ENCODE measurements at places on chromosomes 6 and 20. TPM values are rescaled to one million over a fixed set of nuclear protein-coding genes. Genes with fewer than 3 reads are reported as not detected.

GRCh38 chr20:33728463-33728862 is 3.3 kb upstream of the ZNF341 start:
- DNase-seq, result no peak

DNA sequence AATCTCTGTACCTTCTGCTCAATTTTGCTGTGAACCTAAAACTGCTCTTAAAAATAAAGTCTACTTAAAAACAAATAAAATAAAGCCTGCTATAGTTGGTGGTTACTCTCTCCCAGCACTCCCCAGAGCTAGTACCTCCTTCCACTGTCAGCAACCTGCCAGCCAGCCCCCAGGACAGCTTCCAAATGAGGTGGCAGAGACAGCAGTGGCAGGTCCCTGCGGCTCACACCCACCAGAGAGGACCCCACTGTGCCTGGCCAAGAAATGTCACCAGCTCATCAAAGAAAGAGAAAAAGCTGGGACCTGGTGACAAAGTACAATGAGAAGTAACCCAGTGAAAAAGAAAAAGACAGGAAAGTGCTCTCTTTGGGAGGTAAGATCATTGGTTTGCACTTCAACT is 15.2 kb downstream of the APMAP start:
- no peak for DNase-seq

DNA sequence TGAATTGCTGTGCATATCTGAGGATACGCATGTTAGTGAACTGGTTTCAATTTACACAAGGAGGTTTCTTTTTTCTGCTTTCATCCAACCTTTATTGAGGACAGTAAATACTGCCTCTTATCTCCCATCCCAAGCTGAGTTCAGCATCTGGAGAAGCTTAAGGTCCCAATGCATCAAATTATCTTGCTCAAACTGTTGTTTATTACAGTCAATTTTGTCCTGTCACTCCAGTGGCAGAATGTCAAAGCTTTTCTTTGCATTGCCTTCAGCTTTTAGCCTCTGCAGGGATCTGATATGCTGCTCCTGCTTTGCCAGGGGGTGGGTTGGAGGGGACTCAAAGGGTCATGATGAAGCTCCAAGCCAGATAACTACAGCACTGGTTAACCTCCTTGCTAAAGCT is 435.4 kb upstream of the SOX4 start:
- no peak for DNase-seq

MYB gene
- total RNA-seq, result 15.2 TPM

TFAP2D gene
- not detected for total RNA-seq

GRCh38 chr6:152981219-152981618 is 1.6 kb downstream of the FBXO5 start:
- DNase-seq, result no peak

SCRT2 gene
- not detected for total RNA-seq

BCAS4 gene
- total RNA-seq, result 13.6 TPM

GRCh38 chr6:53979468-53980067 is 131.7 kb upstream of the MLIP start:
- no peak for DNase-seq

TTK gene
- 9.8 TPM for total RNA-seq

PKIB gene
- total RNA-seq, result not detected

- DNase-seq, result no peak
Observed at GRCh38 chr6:43796903-43797890, 27.2 kb downstream of the VEGFA start.

GRCh38 chr6:15254070-15254975 is 8.5 kb downstream of the JARID2 start:
- DNase-seq, result no peak

RIN2 gene
- total RNA-seq, result 0.08 TPM

- DNase-seq, result no peak
Observed at GRCh38 chr6:95408111-95408510, 169.2 kb upstream of the MANEA start.

GRCh38 chr6:166814390-166814789 is 142.0 kb downstream of the RNASET2 start:
- DNase-seq, result no peak

- DNase-seq, result no peak
Observed at GRCh38 chr20:42161228-42161829, 543.2 kb upstream of the CHD6 start.

- DNase-seq, result no peak
Observed at GRCh38 chr6:128280960-128281359, 239.4 kb downstream of the PTPRK start.

CLPSL2 gene
- total RNA-seq, result not detected

- DNase-seq, result no peak
Observed at GRCh38 chr6:44514085-44514484, 126.6 kb downstream of the CDC5L start.

SPATA25 gene
- total RNA-seq, result 0.73 TPM

TMEM151B gene
- total RNA-seq, result not detected

DNA sequence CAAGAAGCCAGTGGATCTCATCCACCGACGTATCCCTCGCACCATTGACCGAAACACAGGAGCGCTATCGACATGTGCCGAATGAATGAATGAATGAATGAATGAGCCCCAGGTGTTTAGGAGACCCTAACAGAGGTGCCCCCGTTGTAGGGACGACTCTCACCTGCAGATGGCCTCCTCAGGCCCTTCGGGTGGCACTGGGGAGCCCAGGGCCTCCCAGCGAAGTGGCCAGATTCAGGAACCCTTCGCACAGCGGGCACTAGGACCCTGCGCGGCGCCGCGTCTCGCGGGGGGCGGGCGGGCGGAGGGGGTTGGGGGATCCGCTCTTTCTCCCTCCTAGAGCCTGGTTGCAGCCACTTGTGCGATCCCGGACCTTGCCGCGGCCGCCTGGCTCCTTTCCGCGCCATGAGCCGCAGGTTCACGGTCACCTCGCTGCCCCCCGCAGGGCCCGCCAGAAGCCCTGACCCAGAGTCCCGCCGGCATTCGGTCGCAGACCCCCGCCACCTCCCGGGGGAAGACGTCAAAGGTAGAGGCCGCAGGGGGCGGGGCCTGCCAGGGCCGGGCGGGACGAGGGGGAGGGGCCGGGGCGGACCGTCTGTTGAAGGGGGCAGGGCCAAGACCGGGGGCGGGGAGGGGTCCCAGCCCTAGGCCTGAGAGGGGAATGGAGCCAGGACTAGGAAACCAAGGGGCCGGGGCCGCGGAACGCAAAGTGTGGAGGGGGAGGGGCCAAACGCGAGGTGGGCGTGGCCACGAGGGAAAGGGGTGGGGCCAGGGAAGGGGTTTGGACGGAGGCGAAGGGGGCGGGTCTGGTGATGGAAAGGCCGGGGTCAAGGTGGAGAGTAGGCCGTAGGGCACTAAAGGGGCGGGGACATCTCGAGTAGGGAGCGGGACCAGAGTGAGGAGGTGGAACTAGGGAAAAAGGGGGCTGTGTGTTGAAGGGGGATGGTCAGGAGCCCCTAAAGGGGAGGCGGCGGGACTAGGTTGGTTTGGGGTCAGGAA is 7.4 kb upstream of the SLC12A5 start:
- DNase-seq, result no peak

SPDEF gene
- total RNA-seq, result 0.24 TPM

GMNN gene
- 61.5 TPM for total RNA-seq

- DNase-seq, result no peak
Observed at GRCh38 chr6:11143394-11144371, 32.2 kb upstream of the ERVFRD-1 start.

DNA sequence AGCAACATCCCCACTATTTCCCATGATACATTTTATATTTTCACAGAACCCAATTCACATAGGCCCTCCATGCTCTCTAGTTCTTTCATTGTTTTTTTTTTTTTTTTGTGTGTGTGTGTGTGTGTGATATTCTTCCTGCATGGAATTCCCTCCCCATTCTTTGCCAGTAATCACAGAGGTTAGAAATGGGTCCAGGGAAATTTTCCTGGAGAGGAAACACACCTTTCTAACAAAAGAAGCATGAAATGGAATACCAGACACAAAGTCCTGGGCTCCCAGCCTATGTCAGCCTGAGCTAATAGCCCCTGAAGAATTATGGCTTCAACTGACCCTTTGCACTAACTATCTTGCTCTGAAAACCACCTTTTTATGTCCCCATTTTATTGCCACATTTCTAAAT is 194.2 kb upstream of the NT5E start:
- DNase-seq, result no peak

GRCh38 chr6:106360410-106360988 is at the start of gene CRYBG1:
Gene CRYBG1 (plus strand): TSS chr6:106360717. CDS start chr6:106360909, 192 bp downstream.
- DNase-seq, result peak; percentile 64

GRCh38 chr6:52307900-52308372 is 23.4 kb upstream of the MCM3 start:
- DNase-seq, result no peak

SIRPB2 gene
- not detected for total RNA-seq

DNA sequence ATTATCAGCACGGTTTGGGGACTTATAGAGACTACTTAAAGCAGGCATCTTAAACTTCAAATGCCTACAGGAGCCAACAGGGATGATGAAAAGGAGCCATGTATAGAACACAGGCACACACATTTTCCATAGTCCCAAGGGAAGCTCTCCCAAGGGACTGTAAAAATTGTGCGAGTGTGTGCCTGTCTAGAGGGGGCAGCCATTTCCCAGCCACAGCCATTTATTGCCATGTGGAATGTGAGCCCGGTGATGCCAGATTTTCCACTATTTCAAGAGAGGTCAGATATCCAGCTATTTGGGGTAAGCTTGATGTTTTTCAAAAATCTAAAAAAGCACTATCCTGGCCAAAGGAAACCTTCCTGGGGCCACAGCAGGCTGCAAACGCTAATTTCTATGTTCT is 24.1 kb upstream of the RALY start:
- DNase-seq, result no peak

- no peak for DNase-seq
Observed at GRCh38 chr6:39362487-39362865, 40.0 kb upstream of the KCNK16 start.

NKX2-2 gene
- not detected for total RNA-seq

GRCh38 chr6:126618639-126619343 is 278.9 kb downstream of the CENPW start:
- DNase-seq, result no peak

DNA sequence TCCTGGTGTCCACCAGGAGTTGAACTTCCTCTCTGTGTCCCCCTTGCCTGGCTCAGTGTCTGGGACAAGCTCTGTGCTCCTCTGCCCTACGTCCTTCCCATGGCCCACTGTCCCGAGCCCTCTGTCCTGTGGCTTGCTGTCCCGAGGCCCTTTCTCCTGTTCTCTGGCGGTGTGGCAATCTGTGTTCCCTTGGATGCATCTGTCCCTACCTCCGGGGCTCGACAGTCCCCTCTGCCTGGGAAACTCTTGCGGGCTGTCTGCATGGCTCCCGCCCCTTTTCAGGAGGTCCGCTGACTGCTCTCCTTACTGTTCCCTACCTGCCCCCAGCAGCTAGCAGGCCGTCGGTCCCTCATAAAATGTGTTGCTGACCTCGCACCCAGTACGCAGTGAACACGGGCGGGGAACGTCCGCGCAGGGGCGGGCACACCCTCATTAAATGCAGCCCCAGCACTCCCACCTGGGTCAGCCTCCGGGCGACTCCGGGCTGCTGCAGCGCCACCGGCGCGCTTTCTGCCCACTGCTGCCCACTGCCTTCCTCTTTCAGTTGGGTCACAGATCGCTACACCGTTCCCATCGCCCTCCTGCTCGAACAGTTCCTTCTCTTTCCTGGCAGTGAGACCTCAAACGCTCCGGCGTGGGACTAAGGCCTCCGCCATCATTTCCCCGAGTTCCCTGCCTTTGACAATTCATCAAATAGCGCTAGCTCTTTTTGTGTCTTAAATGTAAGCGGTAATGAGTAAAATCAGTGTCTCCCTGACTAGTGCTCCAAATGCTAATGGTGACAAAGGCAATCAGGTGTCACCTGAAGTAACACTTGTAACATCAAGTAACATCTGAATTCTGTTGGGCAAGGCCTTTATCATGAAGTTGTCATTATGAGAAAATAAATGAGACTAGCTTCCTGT is 60.5 kb downstream of the RSPH3 start:
- no peak for DNase-seq

GRCh38 chr6:156719720-156720563 is 57.2 kb upstream of the ARID1B start:
- DNase-seq, result peak; percentile 63

- DNase-seq, result no peak
Observed at GRCh38 chr6:130670142-130670541, 157.1 kb upstream of the SMLR1 start.

SIRPD gene
- not detected for total RNA-seq

CFB gene
- 0.42 TPM for total RNA-seq

DNA sequence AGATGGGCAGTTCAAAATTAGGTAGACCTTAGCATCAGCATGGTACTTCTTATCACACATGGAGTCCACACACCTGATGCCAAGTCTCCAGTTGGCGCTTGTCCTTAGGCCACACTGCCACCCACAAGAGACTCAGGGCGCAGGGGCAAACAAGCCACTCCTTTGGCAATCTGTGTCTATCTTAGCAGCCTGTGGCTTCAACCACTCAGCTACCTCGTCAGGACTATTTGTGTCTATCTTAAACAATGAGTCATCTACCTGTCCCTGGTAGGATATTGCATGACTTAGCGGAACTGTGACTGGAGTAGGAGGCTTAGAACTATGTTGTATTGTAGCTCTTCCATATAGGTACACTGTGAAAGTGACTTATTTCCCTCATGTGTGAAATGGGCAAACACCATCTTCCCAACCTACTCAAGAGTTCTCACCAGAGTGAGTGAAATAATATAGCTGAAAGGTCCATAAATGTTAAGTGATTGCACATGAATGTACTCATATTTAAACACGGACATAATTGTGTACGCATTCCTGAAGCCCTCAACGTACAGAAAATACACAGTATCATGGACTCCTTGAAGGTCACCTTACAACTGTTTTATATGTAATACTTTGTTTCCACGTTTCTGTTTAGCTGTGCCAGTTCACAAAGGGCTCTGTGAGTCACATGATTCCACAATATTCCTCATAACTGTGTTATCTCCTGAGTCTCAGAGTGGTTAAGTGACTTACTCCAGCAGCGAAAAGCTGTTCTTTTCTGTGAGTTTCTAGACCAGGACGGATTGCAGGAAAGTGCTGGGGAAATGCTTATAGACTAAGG is 1.6 kb downstream of the TRIM27 start:
- DNase-seq, result peak; percentile 36

CST3 gene
- 1.8 TPM for total RNA-seq

TSBP1 gene
- not detected for total RNA-seq

BEND6 gene
- total RNA-seq, result not detected

TOX2 gene
- 1.1 TPM for total RNA-seq

DNA sequence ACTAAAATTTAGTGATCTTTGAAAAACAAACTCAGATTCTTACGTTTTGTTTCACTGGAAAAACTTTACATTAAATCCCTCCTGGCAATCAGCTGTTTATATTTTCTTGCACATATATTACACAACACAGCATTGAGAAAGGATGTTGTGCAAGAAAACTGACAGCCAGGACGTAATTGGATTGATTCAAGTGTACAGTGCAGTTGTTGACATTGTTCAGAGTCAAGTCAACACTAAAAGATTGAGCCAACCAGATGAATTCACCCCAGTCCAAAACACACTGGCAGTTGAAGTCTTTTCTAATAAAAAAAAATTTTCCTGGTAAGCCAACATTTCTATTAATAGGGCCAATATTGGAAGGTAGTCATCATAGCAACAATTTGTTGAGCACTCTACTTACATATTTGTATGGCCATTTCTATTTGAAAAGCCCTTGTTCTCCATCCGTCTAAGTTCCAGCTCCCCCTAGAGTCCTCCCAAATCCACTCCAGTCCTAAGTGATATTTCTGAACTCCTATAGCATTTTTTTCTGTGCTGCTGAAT is 20.9 kb upstream of the VNN1 start:
- no peak for DNase-seq

GRCh38 chr6:100484474-100484873 is 19.8 kb upstream of the SIM1 start:
- no peak for DNase-seq

Data from activated T-cell treated with anti-CD3 and anti-CD28 coated beads, Interleukin-2, amount 50 U/mL, for 4 hours (primary cell).